ENCODE measurements at places on chromosomes 4 and X.

- no peak for DNase-seq
Measured at GRCh38 chr4:115711575-115711974, 598.2 kb upstream of the NDST4 start.

- no peak for DNase-seq
Measured at GRCh38 chrX:52346174-52347165, 22.4 kb upstream of the XAGE2 start.

DNA sequence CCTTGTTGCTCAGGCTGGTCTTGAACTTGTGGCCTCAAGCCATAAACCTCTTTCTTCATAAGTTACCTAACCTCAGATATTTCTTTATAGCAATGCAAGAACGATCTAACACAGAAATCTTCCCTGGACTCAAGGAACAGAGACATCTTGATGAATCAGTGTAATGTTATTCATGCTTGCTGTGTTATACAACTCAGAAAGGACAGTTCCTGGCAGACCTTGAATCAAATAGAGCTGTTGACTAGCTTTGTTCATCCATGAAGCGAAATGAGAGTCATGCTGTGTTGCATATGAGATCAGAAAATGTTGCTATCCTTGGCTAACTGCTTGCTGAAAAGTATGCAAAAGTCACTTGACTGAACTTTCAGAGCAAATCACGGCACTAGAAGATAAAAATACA is 72.6 kb upstream of the ARHGAP24 start:
- DNase-seq, result no peak

GRCh38 chr4:163624727-163625126 is 130.2 kb downstream of the TMA16 start:
- DNase-seq, result no peak

DNA sequence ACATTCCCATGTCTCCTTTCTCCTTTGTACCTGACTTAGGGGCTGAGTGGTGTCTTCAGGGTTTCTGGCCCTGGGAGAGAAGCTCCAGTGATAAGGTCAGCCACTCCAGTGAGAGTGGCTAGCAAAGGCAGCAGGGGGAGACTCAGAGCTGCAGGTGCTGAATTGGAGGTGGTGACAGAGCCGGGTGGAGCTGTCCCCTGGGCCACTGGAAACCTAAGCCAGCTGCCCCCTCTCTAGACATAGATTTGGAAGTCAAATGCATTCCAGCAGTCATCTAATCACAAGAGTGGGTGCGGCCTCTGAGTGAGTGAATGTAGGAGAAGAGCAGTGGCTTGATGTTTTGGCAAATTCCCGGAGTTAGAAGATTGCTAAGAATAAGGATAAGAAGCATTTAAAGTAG is 28.5 kb downstream of the TRIM2 start:
- DNase-seq, result no peak

GRCh38 chrX:148298737-148299136 is 201.7 kb upstream of the AFF2 start:
- DNase-seq, result no peak

- peak; percentile 33 for DNase-seq
Measured at GRCh38 chrX:21745756-21746155, 12.2 kb downstream of the SMPX start.

GRCh38 chrX:7132335-7133049 is 15.0 kb upstream of the STS start:
- peak; percentile 10 for DNase-seq

DNA sequence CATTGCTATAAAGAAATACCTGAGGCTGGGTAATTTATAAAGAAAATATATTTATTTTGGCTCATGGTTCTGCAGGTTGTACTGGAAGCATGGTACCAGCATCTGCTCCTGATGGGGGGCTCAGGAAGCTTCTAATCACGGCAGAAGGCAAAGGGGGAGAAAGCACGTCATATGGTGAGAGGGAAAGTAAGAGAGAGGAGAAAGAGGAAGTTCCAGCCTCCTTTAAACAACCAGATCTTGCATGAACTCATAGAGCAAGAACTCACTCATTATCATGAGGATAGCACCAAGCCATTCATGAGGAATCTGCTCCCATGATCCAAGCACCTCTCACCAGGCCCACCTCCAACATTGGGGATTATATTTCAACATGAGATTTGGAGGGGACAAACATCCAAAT is 125.0 kb upstream of the GRPR start:
- DNase-seq, result no peak
